ENCODE measurements at places on chromosomes 3 and 15.

DNA sequence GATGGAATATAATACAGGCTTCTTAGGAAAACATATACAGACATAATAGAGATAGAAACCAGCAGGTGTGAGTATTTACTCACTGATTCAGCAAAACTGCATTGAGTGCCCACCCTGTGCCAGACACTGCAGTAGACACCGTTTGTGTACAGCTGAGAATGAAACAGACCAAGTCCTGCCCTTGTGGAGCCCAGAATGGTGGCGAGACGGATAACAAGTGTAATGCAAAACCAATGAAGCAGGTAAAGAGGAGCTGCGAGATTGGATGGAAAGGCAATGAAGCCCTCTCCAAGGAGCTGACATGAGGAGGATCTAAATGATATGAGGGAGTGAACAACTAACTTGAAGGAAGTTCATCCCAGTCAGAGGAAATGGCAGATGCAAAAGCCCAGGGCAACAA is 256.4 kb downstream of the MEX3B start:
- no peak for DNase-seq

GRCh38 chr3:44001072-44001471 is 240.6 kb upstream of the TOPAZ1 start:
- no peak for DNase-seq

DNA sequence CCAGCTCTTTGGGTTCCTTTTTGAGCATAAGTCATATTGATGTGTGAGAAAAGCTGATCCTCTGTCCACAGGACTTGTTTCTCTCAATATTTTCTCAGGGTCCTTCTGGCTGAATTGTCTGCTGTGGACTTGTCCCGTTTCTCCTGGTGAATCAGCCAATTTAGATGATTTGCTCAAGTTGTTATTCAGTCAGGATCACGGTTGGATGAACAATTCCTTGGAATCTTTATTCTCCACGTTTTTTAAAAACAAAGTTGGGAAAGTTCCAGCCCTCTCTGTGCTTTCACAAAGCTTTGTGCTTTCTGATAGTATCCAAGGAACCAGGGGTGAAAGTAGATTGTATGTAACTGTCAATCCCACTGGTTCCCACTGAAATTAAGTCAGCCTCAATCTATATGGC is 61.3 kb downstream of the LRRC3B start:
- no peak for DNase-seq

GRCh38 chr3:187746059-187746441 is 782 bp upstream of the BCL6 start:
- no peak for DNase-seq

- DNase-seq: no peak
These were observed 79.8 kb upstream of the NR2E3 start for GRCh38 chr15:71730277-71731144.

DNA sequence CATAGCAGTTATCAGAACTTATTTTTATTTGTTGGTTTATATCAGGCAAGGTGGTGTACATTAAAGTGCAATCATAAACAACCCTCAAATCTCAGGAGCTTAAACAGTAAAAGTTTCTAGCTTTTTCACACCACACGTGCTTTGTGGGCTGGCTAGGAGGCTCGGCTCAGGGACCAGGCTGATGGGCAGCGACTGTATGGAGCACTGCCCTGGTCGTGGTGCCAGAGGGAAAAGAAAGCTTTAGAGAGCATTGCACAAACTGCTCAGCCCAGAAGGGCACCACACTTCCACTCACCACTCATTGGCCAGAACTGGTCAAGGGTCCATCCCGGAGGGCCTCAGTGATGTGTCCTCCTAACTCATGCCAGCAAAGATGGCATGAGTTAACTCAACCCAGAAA is 123.2 kb downstream of the AQP9 start:
- no peak for DNase-seq

- no peak for DNase-seq
These were observed 16.8 kb downstream of the RFT1 start for GRCh38 chr3:53113293-53114010.

DNA sequence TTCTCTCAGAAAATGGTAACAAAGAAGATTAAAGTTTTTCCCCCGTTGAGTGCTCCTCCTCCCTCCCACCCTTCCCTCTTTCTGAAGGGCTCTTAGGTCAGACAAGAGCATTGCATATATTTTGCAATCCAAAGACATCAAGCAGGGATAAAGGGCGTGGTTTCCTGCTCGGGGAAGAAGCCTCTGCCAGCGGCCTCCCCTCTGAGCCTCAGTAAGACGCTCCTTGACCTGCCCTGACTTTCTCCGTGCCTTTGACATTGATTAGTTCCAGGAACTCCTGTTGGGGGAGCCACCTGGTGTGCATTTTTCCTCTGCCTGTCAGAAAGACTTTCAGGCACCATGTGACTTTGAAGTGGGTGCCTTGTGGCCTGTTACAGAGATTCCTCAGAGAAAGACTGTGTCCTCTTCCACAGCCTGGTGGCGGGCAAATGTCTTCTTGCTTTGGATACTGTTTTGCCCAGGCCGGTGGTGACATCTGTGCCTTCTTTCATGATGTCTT is 87.2 kb upstream of the TBL1XR1 start:
- no peak for DNase-seq

- DNase-seq: no peak
These were observed 184.9 kb upstream of the LPP start for GRCh38 chr3:187968883-187969580.

DNA sequence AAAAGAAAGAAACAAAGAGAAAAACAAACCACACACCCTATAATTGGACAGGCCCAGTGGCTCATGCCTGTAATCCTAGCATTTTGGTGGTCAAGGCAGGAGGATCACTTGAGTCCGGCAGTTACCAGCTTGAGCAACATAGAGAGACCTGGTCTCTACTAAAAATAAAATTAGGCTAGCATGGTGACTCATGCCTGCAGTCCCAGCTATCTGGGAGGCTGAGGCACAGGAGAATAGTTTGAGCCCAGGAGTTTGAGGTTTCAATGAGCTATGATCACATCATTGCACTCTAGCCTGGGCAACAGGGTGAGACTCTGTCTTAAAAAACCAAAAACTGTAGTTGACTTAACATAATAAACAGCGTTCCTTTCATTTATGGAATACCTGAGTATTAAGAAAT is 72.3 kb upstream of the ST3GAL6 start:
- no peak for DNase-seq

DNA sequence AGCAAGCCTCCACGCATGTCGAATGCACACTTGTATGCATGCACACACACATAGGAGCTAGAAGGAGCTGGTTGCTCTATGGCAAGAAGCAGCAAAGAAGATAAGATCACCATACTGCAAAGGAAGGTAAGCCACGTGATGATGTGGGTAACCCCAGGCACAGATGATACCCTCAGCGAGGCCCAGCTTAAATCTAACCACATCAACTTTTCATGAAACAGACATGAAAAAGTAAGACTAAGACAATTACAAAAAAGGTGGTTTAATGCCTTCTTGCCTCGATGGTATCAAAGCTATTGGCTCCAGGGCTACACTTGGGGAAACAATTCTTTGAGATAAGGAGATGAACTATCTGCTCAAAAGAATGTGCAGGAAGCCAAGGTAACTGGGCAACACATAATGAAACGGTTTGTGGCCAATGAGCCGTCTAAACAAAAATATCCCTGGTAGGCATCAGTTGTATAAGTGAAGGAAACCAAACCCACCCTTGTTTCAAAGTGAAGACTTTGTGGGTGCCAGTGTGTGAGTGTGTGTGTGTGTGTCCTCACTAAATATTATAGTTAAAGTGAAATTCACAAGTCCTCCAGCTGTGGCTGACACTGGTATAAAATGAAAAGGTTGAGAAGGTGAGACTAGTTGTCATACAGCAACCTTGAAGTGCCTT is 365.7 kb upstream of the ICE2 start:
- DNase-seq: no peak

GRCh38 chr3:30320392-30320791 is 286.0 kb upstream of the TGFBR2 start:
- no peak for DNase-seq

DNA sequence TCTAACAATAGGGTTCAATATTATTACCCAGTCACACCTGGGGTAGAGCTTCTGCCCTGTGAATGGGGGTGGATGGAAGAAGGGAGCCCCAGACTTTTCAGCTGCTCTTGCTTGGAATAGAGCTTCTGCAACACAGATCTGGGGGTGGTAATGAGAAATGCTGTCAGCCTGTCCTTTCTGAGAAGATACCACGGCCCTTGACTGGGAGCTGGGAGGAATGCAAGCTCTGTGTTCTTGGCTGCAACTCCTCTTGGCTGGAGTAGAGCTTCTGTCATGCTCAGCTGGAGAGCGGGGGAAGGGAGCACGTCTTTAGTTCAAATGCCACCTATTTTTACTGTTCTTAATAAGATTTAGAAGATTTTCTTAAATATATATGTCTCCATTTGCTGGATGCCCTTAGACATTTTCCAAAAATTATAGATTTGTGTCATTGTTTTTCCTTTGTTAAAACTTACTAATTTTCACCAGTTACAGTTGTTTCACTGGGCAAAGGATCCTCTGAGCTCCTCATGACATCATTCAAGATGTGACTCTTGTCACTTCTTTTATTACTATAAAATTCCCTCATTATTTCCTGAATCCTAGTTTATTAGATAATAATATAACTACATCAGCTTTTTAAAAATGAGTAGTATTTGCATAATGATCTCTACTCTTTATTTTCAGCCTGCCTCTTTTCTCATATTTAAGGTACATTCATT is 180.0 kb upstream of the TGFBR2 start:
- DNase-seq: no peak

- DNase-seq: no peak
These were observed 18.5 kb upstream of the RIOX2 start for GRCh38 chr3:97990624-97991292.

- no peak for DNase-seq
These were observed 14.9 kb upstream of the SENP7 start for GRCh38 chr3:101527906-101528305.

DNA sequence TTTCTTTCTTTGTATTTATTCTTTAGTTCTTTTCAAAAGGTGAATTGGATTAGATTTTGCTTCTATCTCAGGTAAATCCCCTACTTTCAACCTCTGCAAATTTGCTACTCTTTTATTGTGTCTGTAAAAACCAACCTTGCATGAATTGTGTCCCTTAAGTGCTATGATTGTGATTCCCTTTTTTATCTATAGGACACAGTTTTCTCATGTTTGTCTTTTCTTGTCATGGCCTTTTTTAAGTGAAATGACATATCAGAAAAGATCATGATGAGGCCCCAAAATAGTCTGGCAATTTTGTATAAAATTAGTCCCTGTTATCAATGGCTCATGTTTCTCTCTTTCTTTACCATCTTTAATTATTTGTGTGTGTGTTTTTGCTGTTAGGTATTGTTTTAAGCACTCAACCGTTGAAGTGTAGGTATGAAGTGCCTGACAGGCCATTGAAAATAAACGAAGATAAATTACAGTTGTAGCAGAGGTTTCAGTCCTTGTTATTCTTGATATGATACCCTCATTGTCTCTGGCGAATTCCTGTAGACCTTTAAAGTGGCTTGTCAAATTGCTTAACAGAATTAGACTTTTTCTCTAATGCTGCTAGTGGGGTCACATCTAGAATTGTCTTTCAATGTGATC is 184.3 kb downstream of the UBE2E2 start:
- DNase-seq: no peak

DNA sequence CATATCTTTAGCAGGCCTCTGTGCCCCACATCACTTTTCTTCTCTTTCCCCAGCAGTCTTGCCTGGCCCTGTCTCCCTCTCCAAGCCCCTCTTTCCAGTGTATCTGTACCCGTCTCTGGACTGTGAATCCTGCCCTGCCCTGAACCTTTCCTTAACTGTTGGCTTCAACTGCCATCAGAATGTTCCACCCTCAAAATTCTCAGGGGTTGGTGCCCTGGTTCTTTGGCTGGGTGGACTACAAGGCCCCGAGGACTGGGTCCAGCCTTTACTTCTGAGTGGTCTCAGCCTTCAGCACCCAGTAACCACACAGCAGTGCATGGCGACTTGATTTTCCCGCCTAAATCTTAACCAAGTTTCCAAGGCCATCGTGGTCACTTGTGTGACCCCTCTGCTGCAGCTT is 333.5 kb upstream of the RGMA start:
- no peak for DNase-seq

GRCh38 chr15:69497076-69497475 is 44.5 kb downstream of the RPLP1 start:
- DNase-seq: no peak

DNA sequence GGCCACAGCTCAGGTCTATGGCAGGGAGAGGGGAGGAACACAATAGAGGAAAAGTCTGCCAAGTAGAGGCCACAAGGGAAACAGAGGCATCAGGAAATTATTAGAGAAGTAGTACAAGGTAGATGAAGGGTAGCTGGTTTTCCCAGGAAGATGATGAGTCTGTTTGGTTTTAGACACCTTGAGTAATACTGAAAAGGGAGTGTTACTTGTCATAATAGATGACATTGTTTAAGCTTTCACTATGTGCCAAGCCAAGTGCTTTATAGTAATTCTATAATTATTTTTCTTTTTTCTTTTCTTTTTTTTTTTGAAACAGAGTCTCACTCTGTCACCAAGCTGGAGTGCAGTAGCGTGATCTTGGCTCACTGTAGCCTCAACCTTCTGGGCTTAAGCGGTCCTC is 13.7 kb downstream of the PXK start:
- DNase-seq: no peak

GRCh38 chr3:61358364-61358763 is 107.1 kb upstream of the FHIT start:
- no peak for DNase-seq

Measured in esophagus squamous epithelium (tissue), 5 donors.